ENCODE measurements at places on chromosomes 4 and X.

DNA sequence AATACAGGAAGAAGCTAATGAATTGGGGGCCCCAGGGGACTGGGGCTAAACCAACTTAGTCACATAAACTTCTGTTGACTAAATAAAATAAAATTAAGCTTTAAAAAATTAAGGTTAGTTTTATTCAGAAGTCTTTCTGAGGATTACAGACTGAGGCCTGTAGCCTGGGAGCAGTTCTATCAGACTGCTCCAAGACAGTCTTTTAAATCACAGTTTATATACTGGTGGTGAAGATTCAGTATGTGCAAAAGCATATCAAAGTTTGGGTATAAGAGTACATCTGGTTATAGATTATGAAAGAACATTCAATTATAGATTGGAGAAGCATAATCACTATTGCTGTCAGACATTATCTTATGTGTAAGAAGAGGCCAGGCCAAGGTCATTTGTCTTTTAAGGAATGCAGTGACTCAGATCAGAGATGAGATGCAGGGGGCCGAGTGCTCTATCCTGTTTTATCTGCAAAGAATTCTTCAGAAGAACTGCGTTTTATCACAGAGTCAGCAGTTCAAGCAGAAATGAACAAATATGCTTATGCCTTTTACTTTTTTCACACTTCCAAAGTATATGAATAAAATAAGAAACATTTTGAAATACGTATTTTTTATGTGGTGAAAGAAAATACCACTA is 109.4 kb downstream of the PDHA2 start:
- DNase-seq = no peak

DNA sequence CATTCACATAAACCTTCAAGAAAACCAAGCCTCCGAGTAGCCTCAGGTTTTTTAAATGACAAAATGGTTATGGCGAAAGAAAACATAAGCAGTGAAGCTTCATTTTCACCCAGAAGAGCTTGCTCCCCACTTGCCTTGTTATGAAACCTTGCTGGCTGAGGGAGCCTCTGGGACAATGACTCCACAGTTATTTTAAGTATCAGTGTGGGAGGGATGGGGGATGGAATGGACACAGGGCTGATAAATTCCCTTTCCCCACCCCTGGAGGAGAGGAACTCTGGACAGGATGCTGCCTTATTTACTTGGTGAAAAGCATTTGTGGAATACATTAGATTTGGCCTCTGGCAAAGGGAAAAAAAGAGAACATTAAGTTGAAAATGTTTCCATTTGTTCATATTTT is 220.7 kb upstream of the CNKSR2 start:
- peak; percentile 18 for DNase-seq

GRCh38 chr4:87060957-87061356 is 126.1 kb downstream of the AFF1 start:
- no peak for DNase-seq

DNA sequence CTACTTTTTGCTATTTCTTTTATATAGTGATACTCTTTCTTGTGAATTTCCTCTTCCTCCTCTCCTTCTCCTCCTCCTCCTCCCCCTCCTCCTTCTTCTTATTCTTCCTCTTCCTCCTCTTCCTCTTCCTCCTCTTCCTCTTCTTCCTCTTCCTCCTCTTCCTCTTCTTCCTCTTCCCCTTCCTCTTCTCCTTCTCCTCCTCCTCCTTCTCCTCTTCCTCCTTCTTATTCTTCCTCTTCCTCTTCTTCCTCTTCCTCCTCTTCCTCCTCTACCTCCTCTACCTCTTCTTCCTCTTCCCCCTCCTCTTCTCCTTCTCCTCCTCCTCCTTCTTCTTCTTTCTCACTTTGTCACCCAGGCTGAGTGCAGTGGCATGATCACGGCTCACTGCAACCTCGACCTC is 36.3 kb upstream of the RBMX start:
- no peak for DNase-seq

DNA sequence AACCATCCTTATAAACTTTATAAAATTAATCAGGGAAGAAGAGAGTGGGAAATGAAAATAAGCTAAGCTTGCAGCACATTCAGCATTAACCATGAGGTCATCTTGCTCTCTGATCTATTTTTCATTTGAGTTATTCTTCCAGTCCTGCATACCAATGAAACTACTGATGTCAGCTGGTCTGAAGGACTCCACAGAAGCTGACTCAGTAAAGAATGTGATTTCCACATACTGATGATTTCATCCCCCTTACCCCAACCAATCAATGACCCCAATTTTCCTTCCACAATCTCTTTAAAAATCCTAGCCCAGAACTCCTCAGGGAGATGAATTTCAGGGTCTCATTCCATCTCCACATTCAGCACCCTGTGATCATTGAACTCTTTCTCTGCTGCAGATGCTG is 18.8 kb upstream of the DSPP start:
- DNase-seq = no peak

DNA sequence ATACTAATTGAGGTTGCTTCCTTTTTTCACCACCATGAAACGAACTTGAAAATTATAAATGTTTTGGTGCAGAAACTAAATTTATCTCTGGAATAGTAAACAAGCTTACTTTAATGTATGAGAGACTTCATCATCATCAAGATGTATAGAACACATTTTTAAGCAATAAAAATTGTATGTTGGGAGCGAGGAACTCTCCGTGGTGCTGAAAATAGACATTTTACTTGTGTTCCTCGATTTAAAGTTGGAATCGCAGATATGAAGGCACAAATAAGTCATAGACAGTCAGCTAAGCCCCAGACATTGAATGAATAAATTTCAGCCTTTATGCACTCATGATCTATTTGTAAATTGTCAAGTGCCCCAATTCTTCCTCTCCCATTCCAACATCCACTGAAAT is 310.7 kb downstream of the STK32B start:
- DNase-seq = no peak

DNA sequence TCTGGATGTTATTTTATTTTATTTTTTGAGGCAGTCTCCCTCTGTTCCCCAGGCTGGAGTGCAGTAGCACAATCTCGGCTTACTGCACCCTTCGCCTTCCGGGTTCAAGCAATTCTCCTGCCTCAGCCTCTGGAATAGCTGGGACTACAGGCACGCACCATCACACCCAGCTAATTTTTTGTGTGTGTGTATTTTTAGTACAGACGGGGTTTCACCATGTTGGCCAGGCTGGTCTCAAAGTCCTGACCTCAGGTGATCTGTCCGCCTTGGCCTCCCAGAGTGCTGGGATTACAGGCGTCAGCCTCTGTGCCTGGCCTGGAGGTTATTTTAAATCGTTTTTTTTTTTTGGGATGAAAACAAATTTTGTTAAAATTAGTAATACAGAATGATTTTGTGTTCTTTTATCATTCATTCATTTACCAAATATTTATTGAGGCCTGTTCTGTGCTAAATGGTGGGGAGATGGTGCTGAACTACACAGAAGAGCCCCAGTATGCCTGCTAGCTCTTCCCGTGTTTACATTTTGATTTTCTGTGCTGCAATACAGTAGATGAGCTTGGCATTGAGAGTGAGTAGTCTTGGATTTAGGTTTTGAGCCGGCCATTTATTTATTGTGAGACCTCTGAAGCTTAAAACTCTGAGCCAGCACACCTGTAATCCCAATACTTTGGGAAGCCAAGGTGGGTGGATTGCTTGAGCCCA is 22.7 kb downstream of the ADD1 start:
- DNase-seq = no peak

DNA sequence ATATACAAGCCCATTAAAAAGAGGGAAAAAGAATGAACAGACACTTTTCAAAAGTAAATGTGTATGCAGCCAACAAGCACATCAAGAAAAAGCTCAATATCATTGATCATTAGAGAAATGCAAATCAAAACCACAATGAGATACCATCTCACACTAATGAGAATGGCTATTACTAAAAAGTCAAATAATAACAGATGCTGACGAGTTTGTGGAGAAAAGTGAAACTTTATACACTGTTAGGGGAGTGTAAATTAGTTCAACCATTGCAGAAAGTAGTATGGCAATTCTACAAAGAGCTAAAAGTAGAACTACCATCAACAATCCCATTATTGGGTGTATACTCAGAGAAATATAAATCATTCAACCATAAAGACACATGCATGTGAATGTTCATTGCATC is 203.0 kb downstream of the ARAP2 start:
- DNase-seq = no peak

GRCh38 chr4:128068918-128069317 is 7.8 kb downstream of the LARP1B start:
- no peak for DNase-seq

DNA sequence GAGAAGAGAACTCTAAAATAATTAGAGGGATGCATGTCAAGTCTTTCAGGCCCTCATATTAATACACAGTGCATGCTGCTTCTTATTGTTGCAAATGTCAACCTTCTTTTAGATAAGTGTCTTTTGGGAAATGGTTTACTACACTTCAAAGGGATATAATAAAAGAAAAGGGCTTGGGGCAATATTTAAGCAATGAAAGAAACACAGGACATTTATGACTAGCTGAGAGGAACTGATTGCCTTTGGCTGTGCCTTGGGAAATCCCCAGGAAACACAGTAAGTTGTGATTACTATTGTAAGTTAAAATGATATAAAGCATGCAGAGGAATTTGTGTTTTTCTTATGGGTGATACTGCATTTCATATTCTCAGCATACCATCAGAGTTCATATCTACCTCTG is 1036.2 kb upstream of the GRID2 start:
- DNase-seq = no peak

GRCh38 chrX:10988653-10989052 is 122.5 kb upstream of the HCCS start:
- no peak for DNase-seq

DNA sequence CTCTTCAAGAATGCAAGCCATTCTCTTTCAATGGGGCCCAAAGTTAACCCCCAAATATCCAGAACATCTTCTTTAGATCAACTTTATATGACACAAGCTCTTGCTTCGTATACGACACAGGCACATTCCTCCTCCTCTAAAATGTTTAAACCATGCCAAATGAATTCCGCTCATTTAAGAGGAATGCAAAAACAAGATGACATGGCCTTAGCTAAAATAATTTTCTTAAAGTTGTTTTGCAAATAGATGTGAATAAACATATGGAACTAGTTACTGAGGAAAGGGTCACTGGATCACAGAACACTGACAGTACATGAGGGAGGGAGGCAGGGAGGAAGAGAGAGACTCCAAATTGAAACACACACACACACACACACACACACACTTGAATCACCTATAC is 97.4 kb downstream of the RASL11B start:
- DNase-seq = no peak

DNA sequence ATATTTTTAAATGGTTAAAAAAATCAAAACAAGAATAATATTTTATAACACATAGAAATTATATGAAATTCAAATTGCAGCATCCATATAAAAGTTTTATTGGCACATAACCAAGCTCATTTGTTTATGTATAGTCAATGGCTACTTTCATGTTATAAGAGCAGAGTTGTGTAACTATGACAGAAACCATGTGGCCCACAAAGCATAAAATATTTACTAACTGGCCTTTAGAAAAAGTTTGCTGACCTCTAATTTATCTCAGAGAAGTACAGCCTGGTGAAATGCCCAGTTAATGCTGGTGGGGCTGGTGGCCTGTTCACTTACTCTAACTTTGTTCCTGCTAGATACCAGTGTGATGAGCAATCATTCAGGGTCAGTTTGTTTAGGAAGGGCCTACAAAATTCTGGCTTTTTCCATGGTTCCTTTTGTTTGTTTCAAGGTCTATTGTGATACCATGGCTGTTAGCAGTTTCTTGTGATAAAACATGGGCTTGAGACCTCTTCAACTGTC is 104.6 kb downstream of the PPP1R2C start:
- DNase-seq = no peak

DNA sequence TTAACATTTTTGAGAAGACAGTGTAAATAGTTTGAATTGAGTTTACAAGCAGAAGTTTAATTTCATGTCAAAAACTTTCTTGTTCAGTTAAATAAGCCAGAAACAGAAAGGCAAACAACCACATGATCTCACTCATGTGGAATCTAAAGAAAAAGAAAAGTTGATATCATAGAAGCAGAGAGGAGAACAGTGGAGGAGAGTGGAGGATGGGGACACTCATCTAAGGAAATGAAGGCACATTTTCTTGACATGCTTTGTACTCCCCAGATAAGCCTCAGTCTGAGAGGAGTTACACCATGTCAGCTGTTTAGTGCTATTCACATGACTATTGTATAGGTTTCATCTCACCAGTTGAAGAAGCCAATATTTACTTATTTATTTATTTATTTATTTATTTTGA is 13.5 kb downstream of the SNCA start:
- no peak for DNase-seq

DNA sequence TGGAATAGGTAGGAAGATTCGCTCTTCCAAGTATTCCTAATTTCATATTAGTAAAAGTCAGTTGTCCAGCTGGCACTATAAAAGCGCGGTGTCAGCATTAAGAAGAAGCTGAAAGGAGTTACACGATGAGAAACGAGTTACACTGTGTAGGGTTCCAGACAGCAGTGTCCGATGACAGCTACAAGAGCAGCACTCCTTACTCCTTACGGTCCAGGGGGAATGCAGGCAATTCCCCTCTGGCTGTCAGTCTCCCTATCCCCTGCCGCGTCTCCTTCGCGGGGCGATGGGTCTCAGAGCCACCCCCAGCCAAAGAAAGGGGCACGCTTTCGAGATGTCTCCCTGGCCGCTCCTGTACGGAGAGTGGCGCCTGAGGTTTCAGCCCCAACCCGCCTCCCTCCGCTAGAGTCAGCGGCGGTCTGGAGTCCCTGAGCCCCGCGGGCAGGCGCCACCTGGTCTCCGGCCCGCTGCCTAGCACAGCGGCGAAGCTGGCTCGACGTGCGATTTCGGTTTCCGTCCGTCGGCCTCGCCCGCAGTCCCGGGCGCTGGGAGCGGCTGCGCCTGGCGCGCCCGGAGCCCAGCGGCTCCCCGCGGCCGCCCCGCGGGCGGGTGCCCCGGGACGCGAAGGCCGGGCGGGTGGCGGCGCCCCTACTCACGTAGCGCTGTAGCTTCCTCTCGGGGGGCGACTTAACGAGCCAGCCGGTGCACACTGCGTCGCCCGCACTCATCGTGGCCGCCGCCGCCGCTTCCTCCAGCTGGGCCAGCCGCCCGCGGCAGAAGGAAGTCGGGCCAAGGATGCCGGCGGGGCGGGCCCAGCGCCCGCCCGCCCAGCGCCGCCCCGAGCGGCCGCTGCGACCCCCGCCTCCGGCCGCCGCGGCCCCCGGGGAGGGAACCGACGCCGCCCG is at the start of gene GAB3:
Gene GAB3 (minus strand): TSS at position 777 of the 902 bp plus-strand sequence. CDS start 52 bp downstream, at position 725.
- no peak for DNase-seq

DNA sequence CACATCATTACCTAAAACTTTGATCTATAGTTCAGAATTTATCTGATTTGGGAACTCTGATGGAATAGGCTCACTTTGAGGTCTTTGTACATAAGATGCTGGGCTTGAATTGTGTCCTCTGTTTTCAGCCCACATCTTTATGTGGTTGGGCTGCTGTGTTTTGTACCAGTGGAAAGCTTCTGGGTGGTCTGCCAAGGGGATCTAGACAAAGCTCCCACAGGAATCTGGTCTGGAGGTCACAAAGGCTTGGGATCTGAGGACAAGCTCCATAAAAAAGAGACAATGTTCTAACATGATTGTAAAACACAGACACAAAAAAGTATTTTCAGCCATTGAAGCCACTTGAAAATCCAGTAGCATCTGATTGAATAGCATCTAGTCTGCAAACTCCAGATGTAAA is 393.5 kb upstream of the PITX2 start:
- DNase-seq = no peak

- no peak for DNase-seq
Observed at GRCh38 chrX:45517090-45517973, 316.7 kb upstream of the DIPK2B start.

Measured in cerebellum (tissue), 4 donors.